ENCODE measurements at places on chromosomes 5 and 9. TPM values are rescaled to one million over a fixed set of nuclear protein-coding genes. Genes with fewer than 3 reads are reported as not detected.

The PCDHA1 gene
- total RNA-seq: not detected

The PCDHGB3 gene
- total RNA-seq: 0.54 TPM

The SLC34A3 gene
- 0.10 TPM for total RNA-seq

The FGF1 gene
- 2.4 TPM for total RNA-seq

The PCDHGA1 gene
- 0.71 TPM for total RNA-seq

The ADAMTS19 gene
- total RNA-seq: 0.10 TPM

The STOM gene
- total RNA-seq: 45.8 TPM

The FBXL7 gene
- 12.5 TPM for total RNA-seq

The BRINP1 gene
- total RNA-seq: 0.20 TPM

The CLK4 gene
- 4.6 TPM for total RNA-seq

The PDZD2 gene
- 7.1 TPM for total RNA-seq

The SPATA24 gene
- total RNA-seq: 6.3 TPM

The DIRAS2 gene
- total RNA-seq: not detected

The FAM169A gene
- 5.3 TPM for total RNA-seq

The THOC3 gene
- total RNA-seq: 84.6 TPM

The BNC2 gene
- total RNA-seq: 7.0 TPM

The ARID3C gene
- not detected for total RNA-seq

The ORM1 gene
- total RNA-seq: 0.57 TPM

The TRIM36 gene
- 3.6 TPM for total RNA-seq

The TMEM215 gene
- not detected for total RNA-seq

The SPAAR gene
- not detected for total RNA-seq

The IL3 gene
- total RNA-seq: not detected

The CSF2 gene
- 16.8 TPM for total RNA-seq

The OR13C5 gene
- not detected for total RNA-seq

The ANKRD55 gene
- not detected for total RNA-seq

The PCDHB9 gene
- total RNA-seq: 1.6 TPM

The CARD9 gene
- total RNA-seq: 0.05 TPM

The PCDHB16 gene
- total RNA-seq: 8.6 TPM

The HK3 gene
- not detected for total RNA-seq

The PCDHA7 gene
- total RNA-seq: not detected

The PCDHGB4 gene
- total RNA-seq: not detected

The PCDHA3 gene
- total RNA-seq: not detected

The ZDHHC11B gene
- not detected for total RNA-seq

The PRR16 gene
- 16.5 TPM for total RNA-seq

The TEK gene
- total RNA-seq: 2.0 TPM

The CMBL gene
- 11.4 TPM for total RNA-seq

The GABRA1 gene
- not detected for total RNA-seq

The PCDHAC1 gene
- total RNA-seq: 0.25 TPM

The IFNA2 gene
- not detected for total RNA-seq

The PNPLA7 gene
- 0.27 TPM for total RNA-seq

The NR5A1 gene
- not detected for total RNA-seq

The IL33 gene
- 3.9 TPM for total RNA-seq

The CCL19 gene
- not detected for total RNA-seq

The GRIN1 gene
- total RNA-seq: not detected

The ZBED3 gene
- 0.64 TPM for total RNA-seq

The TAF11L6 gene
- not detected for total RNA-seq

The TMEM232 gene
- 0.22 TPM for total RNA-seq

The PLCXD3 gene
- total RNA-seq: 1.3 TPM

The RORB gene
- 0.05 TPM for total RNA-seq

The ZNF300 gene
- 5.7 TPM for total RNA-seq

The PPP2R2B gene
- total RNA-seq: 7.6 TPM

The NXNL2 gene
- 0.52 TPM for total RNA-seq

Data from M059J (cell line).